ENCODE measurements at places on chromosomes 12 and 14. TPM values are rescaled to one million over a fixed set of nuclear protein-coding genes. Genes with fewer than 3 reads are reported as not detected.

DNA sequence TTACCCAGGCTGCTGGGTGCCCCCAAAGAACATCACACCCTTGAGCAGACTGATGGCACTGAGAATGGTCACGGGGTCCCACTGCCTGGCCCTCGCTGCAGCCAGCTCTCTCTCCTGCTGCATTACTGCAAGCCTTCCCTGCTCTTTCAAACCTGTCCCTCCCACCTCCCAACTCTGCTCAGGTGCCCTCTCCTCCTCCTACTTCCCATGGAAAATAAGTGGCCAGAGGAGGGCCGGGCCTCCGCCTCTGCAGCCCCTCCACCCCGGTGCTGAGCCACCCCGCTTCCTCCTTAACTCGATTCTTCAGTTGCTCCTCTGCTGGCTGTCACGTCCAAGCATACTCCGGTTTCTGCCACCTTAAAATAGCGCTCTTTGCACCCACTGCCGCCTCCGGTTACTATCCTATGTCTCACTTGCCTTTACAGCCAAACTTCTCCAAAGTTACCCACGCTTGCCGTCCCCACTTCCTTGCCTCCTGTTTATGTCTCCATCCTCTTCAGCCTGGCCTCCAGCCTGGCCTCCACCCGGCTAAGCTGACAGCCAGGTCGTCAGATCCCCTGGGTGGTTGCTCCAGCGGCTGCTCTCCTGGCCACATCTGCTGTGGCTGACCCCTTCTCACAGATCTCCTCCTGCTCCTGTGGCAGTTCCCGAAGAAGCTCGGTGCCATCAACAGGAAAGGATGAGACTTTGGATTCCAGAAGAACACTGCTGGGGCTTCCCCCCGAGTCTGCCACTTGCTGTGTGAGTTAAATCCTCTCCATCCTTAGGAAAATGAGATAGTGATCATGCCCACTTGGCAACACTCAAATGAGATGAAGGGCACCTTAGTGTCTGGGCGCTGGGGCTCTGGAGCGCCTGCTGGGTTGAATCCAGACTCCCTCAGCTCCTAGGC, 7.7 kb downstream of the SMIM41 start:
- DNase-seq: no peak

GRCh38 chr12:3289702-3290101, 201.3 kb upstream of the PRMT8 start:
- DNase-seq: no peak

GRCh38 chr12:130571089-130571488, 145.0 kb downstream of the RIMBP2 start:
- no peak for DNase-seq

- DNase-seq: no peak
Observed at GRCh38 chr12:114850661-114851275, 166.8 kb upstream of the TBX3 start.

- no peak for DNase-seq
Observed at GRCh38 chr14:96739200-96739910, 57.8 kb upstream of the VRK1 start.

Gene SERPINA10
- total RNA-seq: not detected

Gene FOXG1
- not detected for total RNA-seq

Data from HCT116 (cell line).